ENCODE measurements at places on chromosomes 5 and 9.

GRCh38 chr5:33375900-33376299 is 64.9 kb upstream of the TARS1 start:
- DNase-seq: no peak

DNA sequence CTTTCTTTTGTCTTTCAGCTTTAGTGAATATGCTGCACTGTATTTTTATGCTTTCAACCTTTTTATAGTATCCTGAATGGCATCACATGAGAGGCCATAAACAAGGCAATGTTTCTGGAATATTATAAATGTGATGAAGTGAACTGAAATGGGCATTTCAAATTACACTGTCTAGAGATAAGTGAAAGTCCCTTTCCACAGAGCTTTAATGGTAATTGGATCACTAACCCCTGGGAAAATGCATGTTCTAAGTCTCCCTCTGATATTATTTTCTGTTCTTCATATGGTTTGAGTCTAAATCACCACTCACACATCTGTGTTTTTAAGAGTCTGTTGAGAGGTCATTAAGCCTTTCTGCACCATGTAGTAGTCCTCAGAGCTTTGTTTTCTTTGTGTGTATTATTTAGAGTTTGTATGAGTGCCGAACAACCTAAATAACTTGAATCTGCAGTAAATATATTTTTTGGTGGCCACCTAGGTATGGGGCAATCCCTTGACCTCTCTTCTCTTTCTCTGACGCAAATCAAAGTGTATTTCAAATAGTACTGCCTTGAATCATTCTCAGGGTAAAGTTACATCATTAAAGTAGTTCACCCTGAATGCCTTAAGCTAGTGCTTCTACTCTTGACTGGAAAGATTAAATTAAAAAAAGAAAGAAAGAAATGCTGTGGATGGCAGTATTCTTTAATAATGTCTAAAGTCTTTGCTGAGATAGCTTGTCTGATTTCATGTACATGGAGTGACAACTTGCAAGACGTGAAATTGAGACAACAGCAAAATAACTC is 1931.0 kb upstream of the CDH6 start:
- DNase-seq: no peak

DNA sequence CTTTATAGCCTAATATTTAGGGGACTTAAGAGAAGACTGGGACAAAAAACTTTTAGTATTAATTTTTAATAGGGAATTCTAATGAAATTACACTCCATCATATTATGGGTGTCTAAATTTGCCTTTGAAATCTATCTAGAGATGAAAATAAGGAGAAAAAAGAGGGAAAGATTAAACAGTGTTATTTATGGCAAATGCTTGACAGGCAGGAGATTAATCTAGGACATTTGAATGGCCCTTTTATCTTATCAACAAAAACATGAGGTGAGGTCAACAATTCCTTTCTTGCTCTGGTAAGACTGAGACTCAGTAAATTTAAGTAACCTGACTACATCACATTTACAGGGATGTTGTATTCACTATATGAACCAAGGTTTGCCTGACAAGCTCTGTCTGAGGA is 852.8 kb upstream of the CTNND2 start:
- no peak for DNase-seq

DNA sequence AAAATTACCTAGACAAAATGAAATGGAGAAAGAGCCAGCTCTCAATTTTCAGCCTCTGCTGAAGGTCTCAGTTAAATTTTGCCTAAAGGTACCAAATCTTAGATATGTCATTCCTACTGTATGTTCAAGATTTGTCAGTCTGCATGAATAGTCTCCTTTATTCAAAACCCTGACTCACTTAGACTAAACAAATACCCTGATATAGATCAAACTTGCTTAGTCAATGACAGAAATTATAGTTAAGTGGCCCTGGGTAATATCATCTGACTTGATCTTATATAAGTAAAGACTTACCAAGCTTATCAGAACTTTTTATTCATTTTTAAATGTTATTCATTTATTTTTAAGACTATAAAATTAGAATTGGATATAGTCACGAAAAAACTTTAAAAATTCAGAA is 12.2 kb downstream of the MEGF9 start:
- no peak for DNase-seq

DNA sequence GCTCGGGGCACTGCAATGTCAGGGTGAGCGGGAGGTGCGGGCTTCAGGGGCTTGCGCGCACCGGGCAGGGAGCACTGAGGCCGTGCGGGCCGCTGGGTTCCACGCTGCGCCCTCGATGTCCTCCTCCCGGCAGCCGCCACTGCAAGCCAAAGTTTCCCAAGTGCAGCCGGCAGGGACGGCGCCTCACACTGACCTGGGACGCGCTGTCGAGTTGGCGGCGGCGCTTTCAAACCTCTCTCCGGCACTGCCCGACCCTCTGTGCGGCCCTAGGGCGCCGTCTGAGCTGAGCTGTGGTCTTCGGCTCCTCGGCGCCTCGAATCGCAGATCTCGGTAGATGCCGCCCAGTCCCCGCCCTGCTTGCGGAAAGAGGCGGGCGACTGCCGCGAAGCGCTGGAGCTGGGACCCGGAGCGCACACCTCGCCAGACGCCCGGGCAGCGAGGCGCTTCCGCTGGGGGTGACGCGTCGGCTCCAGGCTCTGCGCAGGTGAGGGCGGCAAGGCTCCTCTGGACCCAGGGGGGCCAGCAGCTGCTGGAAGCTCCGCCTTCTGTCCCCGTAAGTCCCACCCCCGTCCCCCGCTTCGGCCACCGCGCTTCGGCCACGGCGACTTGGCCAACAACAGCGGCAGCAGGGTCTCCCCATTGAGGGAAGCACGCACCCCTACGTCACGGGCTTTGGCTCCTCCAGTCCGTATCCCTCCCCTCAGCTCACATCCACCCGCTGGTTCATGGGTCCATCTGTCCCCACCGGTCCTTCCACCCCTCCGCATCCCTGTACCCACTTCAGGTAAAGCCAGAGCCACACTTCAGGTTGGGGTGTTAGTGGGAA is at the start of gene ANKRD34B:
ANKRD34B (minus strand) TSS at position 320 of the 826 bp plus-strand sequence. CDS start 10,261 bp downstream, outside the sequence.
- no peak for DNase-seq

DNA sequence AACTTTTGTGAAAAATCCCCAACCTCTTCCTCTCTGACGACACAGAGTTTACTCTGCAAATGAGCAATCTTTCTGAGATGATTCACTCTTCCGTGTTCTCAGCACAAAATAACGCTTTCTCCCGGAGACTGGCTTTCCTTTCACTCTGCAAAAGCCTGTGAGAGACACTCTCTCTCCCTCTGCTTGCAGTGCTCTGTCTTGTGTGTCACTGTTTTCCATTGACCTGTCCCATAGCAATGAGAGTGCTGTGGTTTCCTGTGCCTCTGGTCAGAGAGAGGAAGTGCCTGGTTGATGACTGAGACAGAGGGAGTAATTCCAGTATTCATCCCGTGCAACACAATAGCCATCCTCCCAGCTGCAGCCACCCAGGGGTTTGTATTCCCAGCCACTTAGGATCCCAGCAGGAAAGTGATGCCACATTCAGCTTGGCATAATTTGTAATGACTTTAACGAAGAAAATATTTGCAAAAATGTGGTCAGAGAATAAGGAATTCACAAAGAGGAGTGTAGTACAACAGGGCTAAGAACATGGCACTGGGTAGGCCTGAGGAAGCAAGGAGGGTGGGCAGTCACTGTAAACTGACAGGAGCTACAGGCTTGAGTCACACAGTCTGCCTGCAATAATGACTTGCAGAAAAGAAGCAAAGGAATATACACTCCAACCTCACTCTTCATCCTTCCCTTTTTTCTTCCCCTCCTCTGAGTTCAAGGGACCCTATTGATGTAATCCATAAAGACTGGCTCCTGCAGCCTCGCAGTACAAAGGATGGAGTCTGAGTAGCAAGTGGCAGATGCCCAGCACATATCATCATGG is 463.5 kb upstream of the RGMB start:
- DNase-seq: no peak

Measured in NCI-H2227 treated with DMSO at 0.1 percent for 48 hours (cell line).